ENCODE measurements at places on chromosomes 5 and 9.

GRCh38 chr5:23025629-23026233, 172.6 kb upstream of the CDH12 start:
- DNase-seq = peak; percentile 61

DNA sequence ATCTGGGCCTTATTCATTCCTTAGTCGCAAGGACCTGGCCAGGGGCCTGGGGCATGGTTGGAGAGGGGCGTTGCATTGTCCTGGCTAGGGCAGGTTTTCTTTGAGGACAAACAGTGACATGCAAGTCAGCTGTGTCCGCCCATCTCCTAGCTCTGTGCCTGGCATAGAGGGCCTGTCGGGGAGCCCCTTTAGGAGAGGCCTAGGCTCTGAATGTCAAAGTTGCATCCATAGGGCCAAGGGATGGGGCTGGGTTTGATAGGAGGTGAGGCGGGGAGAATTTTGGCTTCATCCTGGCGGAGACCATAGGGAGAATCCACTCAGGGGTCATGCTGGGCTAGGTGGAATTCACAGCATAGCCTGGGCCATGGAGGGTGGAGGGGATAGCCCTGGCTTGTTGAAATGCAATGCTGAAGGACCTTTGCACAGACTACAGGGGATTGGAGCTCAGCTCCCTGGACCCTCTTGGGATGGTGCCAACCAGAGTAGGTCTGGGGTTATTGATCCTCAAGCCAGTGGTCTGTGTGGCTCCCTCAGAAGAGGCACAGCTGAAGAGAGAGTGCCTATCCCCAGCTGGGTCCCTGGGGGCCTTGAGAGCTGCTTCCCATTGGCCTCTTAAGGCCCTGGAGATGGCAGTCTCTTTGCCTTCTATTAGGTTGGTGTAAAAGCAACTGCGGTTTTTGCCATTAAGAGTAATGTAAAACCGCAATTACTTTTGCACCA, 104.0 kb downstream of the RGS3 start:
- DNase-seq = no peak

DNA sequence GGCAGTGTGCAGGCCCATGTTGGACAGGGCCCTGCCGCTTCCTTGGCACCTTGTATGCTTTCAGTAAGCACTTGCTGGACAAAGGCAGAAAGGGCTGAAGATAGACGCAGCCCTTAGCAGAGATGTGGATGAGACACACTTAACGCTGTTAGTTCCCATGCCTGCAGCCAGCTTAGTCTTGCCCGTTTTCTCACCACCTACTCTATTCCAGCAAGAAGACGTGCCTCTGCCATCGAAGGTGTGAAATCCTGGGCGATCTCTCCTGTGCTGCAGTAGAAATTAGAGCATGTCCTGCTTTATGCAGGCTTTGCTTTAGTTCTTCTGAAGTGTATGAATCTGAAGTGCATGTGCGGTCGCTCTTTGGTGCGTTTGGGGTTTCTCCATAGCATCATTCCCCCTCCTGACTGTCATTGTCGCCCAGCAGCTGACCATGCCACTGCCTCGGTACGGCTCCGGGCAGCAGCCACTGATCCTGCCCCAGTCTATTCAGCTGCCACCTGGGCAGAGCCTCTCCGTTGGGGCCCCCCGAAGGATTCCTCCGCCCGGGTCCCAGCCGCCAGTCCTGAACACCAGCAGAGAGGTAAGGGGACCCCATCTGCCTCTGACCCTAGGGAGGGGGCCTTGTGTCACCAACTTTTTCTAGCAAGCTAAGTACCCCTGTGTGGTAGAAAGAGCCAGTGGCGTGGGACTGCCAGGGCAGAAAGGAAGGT, 11.6 kb upstream of the POMT1 start:
- no peak for DNase-seq

GRCh38 chr5:3428334-3428733, 167.3 kb upstream of the IRX1 start:
- no peak for DNase-seq

- peak; percentile 83 for DNase-seq
Observed at GRCh38 chr5:54516051-54516655, 1.4 kb upstream of the SNX18 start.

GRCh38 chr9:106717686-106718085, 145.3 kb upstream of the ZNF462 start:
- no peak for DNase-seq

- DNase-seq = peak; percentile 38
Observed at GRCh38 chr5:142881076-142881783, 111.1 kb downstream of the ARHGAP26 start.

DNA sequence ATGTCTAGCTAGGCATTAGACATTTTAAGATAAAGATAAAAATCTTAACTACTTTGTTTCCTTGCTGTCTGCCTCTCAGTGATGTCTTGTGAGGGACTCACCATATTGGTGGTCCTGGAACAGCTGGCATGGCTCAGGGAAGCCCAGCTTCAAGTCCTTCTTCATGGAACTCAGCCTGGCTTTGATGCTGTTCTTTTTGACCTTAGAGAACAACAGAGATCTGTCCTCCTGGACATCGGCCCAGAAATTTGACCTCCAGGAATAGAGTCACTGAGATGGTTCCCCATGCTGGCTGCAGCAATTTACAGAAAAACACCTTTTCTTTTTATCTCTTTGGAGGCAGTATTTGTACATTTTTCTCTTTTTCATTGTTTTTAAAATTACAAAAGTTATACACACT, 235.5 kb upstream of the WWC1 start:
- DNase-seq = no peak

DNA sequence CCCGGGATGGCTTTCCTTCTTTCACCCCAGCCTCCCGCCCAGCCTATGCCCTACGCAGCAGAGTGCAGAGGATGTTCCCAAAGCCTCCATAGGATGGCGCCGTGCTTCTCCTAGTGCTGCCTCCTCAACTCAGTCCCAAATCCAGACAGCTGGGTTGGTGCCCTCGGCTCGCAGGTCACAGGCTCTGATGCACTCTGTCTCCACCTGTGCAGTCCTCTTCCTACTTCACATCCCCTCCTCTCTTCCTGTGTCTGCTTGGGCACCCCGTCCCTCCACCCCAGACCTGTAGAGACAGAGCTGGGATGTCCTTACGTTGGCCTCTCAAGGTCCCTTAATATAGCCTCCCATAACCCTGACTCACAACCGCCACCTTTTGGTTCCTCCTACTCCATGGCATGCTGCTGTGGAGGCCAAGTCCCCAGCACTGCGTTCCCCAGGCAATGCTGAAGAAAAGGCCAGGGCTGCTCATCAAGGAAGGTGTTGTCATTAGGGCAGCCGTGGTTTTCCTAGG, 314.4 kb downstream of the GADD45G start:
- DNase-seq = peak; percentile 75

DNA sequence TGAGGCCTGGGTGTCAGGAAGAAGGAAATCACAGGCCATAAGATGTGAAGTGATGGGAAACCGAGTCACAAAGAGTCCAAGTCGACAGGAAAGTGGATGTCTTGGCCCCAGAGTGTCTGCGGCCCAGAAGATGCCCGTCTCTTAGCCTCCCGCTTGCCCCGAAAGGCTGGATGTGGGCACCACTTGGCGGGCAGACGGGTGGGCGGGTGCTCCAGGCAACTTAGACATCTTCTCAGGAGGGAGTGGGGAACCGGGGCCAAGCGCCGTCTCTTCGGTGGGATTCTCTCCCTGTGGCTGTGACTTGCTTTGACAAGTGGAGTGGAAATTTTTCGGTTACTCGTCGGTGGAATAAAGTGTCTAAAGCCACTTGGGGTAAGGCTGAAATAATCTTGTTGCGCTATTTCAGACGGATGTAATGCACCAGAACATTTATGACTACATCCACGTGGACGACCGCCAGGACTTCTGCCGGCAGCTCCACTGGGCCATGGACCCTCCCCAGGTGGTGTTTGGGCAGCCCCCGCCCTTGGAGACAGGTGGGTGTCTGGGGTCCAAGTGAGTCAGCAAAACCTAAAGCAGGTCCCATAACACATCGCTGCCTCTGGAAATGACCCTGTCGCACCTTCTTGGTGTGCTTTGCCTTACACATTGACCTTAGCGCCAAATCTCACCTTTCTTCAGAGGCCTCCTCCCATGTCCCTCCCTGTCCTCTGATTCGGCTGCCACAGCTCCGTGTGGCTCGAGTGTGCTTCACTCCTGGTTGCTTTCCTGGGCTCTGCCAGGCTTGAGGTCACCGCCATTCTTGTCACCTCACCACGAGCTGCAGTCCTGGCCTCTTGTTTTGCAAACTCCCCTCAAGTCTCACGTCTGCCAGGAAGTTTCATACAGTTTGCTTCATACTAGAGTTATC, 20.4 kb upstream of the EXOC3 start:
- no peak for DNase-seq

GRCh38 chr5:27220752-27221151, 182.4 kb upstream of the CDH9 start:
- DNase-seq = no peak

- peak; percentile 97 for DNase-seq
Observed at GRCh38 chr5:14250084-14250695, 107.0 kb downstream of the TRIO start.

- peak; percentile 71 for DNase-seq
Observed at GRCh38 chr5:9207817-9208418, 338.0 kb downstream of the SEMA5A start.

DNA sequence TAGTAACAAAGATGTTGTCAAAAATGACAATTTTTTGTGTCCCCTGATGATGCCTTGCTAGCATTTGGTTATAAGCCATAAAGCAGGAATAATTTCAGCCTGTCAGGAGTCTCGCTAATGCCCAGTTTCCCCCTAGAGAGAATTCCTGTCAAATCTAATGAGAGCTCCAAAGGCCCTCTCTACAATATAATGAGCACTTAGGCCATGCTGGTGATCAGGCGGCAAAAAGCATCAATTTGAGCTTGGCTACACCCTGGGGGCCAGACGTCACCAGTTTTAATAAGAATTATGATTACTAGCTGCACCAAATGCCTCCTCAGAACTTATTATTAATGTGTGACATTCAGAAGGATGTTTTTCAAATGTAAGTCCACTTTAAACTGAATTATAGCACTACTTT, 6.1 kb downstream of the TLE1 start:
- peak; percentile 89 for DNase-seq

DNA sequence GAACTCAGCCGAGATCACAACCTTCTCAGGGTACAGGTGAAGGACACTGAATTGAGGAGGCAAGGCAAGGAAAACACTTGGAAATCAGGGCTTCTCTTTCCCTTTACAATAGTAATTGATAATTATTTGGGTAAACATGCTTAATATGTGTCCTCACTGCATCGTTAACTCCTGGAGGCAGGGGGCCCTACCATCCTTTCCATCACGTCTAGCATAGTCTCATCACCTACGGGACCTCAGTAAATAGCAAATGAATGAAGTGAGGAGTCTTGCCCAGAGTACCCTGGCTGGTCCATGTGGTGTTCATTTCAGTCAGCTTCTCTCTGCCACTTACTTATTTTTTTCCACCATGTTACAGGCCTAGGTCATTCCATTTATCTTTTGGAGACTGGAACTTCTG, 2.3 kb downstream of the F2RL1 start:
- DNase-seq = no peak

- DNase-seq = peak; percentile 82
Observed at GRCh38 chr5:135426102-135427082, 20.8 kb downstream of the DCANP1 start.

- DNase-seq = no peak
Observed at GRCh38 chr5:5360363-5360940, 62.0 kb upstream of the ICE1 start.

GRCh38 chr5:167472566-167473108, 818.8 kb upstream of the WWC1 start:
- DNase-seq = no peak

DNA sequence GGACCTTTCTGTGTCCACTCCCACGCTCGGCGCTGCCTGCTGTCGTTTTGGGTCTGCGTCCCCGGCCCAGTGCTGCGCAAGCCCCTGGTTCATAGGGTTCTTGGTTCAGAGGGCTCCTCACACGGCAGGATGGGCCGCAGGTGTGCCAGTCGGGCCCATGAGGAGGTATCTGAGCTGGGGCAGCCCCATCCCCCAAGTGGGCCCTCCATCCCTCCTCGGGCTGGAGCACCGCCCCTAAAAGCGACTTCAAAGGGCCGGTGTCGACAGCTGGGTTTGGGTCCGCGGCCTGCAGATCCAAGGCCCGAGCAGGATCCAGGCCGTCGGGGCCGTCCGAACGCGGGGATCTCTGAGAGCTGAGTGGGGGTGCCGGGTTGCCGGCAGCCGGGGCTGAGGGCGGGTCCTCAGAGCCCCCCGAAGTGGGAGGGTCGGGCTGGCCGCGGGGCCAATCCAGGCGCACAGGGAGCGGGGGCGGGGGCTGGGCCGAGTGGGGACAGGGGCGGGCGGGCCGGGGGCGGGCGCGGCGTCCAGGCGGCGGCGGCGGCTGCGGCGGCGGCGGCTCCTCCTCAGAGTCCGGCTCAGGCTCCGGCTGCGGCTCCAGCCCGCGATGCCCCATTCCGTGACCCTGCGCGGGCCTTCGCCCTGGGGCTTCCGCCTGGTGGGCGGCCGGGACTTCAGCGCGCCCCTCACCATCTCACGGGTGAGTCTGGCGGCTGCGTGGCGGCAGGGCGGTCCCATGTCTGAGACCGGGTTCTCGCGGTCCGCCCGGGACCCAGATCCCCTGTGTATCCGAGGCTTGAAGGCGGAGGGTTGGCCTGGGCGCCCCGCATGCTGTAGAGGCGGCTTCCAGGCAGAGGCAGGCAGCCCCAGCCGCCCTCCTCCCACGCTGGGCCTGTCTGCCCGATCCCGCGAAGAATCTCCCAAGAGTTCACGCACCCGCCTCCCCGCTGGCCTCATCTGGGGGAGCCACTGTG, at the start of gene PDLIM4:
Gene PDLIM4, plus strand, starts transcription at position 566 of the 971 bp plus-strand sequence. Its CDS starts 39 bp downstream, at position 605.
- DNase-seq = no peak

DNA sequence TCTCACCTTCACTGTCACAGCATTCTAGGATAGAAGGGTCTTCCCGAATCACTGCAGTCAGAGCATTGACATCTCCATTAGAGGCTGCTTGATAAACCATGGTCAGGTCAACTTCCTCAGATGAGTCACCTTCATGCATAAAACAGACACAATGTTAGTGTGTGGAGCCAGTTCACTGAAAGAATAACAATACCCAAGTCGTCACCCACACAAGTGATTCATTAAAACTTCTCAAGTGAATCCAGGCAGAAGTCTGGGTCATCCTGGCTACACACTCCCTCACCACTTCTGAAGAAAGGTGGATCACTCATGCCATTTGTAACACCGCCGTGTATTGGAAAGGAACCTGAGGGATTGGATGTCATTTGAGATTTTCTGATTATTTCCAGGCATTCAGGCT, 49.6 kb downstream of the ANKRD55 start:
- no peak for DNase-seq

DNA sequence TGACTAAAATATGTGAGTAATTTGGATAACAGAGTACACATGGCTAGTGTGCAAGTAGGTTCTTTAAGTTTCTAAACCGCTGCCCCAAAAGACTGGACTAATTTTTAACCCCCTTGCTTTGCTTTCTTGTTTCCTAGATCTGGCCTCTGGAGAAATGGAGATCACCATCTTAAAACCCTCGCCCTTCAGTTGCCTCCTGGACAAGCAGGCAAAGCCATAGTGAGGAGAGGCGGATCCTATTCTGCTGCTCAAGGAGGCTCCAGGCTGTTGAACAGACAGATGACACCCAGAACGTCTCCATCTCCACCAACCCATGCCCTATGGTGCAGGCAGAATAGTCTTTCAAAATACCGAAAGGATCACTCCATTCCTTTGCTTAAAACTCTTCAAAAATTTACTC, 28.6 kb upstream of the ALDH1A1 start:
- DNase-seq = no peak

All from NCI-H69 (cell line).